ENCODE measurements at places on chromosomes 3 and 15. TPM values are rescaled to one million over a fixed set of nuclear protein-coding genes. Genes with fewer than 3 reads are reported as not detected.

- DNase-seq, result no peak
Observed at GRCh38 chr15:71526060-71526820, 284.1 kb upstream of the NR2E3 start.

GRCh38 chr3:191235331-191236314 is 36.6 kb downstream of the OSTN start:
- DNase-seq, result no peak

GRCh38 chr3:171375666-171376595 is 84.3 kb downstream of the TNIK start:
- no peak for DNase-seq

DNA sequence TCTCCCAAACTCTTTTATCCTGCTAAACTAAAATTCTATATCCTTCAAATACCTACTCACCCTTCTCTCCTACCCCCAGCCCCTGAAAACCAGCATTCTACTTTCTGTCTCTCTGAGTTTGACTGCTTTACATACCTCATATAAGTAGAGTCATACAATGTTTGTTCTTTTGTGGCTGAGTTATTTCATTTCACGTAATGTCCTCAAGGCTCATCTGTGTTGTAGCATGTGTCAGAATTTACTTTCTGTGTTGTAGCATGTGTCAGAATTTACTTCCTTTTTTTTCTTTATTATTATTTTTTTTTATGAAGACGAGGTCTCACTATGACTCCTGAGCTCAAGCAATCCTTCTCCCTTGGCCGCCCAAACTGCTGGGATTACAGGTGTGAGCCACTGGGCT is 20.1 kb downstream of the IFT122 start:
- DNase-seq, result no peak

GRCh38 chr15:36782681-36783080 is 203.3 kb downstream of the CDIN1 start:
- no peak for DNase-seq

The PLXNB1 gene
- not detected for polyA plus RNA-seq

Data from naive thymus-derived CD4-positive, alpha-beta T cell (primary cell).